ENCODE measurements at places on chromosomes 7 and 10.

- no peak for DNase-seq
These were observed 170.8 kb downstream of the AUTS2 start for GRCh38 chr7:69768986-69769595.

GRCh38 chr7:31633467-31633866 is 53.5 kb upstream of the PPP1R17 start:
- DNase-seq: no peak

DNA sequence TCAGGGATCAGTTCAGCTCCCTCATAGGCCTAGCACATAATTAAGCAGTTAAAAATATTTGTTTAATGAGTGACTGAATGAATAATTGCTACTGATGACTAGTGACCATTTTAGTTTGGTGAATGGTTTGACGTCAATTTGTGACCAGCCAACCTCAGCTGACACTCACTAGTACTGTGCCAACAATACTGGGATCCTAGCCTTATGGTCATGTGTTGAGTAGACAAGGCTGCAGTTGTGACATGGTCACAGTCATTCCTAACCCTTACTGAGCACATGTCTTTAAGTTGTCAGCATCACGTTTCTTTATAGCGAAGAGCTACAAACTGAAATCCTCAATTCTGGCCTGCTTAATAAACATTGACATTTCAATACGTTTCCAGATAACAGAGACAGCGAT is 86.9 kb upstream of the SLC26A5 start:
- DNase-seq: no peak

- DNase-seq: no peak
These were observed 241.3 kb upstream of the KMT2E start for GRCh38 chr7:104772405-104773345.
